ENCODE measurements at places on chromosomes 6 and 20.

- DNase-seq = no peak
These were observed 110.1 kb downstream of the GRM4 start for GRCh38 chr6:34035704-34036356.

DNA sequence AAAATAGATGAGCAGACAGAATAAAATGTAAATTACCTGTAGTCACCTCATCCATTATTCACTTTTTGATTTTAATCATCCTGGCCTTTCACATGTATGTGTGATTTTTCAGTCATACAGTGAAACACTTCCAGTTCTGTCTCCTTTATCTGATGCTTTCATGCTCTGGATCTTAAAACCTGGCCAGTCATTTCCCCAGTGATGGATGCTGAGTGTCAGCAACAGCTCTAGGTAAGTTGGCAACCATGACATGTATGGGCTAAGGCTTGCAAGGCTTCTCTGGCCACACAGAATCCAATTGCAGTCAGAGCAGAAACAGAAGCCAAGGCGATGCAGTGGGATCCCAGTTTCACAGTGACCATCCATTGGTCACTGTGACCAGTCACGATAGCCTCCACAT lies 35.8 kb downstream of the FBXO9 start:
- no peak for DNase-seq

GRCh38 chr6:70314296-70314695 lies 11.4 kb upstream of the COL9A1 start:
- no peak for DNase-seq

DNA sequence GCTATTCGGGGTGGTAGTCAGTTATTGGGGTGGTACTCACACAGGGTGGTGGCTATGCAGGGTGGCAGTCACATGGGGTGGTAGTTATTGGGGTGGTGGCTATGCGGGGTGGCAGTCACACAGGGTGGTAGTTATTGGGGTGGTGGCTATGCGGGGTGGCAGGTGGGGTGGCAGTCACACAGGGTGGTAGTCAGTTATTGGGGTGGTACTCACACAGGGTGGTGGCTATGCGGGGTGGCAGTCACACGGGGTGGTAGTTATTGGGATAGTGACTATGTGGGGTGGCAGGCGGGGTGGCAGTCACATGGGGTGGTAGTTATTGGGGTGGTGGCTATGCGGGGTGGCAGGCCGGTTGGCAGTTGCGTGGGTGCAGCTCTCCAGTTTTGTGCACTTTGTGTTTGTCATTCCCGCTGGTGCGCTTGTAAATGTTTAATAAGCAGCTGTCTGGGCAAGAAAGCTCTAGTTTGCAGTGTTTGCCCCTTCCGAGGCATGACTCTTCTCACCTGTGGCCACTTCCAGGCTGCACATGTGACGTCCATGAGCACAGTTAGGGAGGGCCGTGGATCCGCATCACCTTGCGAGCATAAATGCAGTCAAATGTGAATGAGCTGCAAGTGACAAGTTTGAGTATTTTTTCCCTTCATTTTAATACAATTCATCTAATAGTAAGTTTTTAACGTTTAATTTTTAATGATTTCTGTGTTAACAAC lies 219.0 kb upstream of the CST7 start:
- DNase-seq = no peak

DNA sequence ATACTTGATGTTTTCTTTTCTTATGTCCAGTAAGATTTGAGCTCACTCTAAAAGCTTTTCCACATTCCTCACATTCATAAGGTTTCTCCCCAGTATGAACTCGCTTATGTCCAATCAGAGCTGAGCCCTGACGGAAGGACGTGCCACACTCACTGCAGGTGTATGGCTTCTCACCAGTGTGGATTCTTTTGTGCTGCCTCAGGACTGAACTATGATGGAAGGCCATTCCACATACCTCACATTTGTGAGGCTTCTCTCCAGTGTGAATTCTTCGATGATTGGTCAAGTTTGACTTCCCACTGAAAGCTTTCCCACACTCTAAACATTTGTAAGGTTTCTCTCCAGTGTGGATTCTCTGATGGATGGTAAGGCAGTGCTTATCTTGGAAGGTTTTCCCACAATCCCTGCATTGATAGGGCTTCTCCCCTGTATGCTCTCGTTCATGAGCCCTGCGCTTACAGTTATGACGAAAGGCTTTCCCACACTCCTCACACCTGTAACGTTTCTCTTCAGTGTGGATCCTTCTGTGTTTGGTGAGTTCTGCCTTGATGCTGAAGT lies 9.9 kb downstream of the ZNF311 start:
- no peak for DNase-seq

DNA sequence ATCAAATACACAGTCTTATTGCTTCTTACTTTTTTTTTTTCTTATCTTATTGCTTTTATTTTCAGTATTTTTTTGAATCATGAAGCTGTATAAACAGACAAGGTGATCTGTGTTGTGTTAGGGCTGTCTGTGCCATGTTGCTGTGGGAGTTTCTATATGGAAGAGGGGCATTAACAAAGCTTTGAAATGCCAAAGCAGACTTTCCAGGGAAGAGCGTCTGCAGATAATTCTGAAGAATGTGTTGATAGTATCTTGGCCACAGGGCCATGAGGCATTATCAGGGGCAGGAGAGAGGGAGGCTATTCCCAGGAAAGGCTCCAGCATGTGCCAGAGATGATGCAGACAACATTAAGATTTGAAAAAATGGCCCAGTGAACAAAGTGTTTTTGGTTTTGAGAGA lies 354.5 kb downstream of the UTRN start:
- DNase-seq = no peak

GRCh38 chr20:14193443-14193842 lies 144.0 kb downstream of the FLRT3 start:
- DNase-seq = no peak

GRCh38 chr20:48024539-48024938 lies 239.3 kb upstream of the SULF2 start:
- DNase-seq = no peak

DNA sequence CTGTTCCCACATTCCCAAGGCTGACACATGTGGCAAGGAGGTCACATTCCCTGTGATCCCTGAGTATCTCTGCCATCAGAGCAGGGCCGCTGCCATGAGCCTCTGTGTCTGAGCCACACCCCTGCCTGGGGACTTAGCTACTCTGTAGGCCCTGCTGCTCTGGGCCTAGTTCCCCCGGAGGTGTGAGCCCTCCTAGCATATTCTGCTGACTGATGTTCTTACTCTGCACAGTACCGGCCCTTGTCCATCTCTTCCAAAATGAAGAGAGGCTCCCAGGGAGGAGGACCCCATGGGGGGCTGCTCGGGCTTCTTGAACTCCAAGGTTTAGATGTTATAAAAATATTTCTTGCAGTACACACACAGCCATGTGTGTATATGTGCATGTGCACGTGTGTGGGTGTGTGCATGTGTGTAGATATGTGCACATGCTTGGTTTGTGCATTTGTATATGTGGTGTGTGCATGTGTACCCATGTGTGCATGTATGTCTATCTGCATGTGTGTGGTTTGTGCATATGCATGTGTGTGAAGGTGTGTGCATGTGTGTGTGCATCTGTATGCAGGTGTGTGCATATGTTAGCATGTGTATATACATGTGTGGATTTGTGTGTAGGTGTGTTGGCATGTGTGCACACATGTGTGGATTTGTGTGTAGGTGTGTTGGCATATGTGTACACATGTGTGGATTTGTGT lies 101.2 kb downstream of the ERMARD start:
- DNase-seq = no peak

- no peak for DNase-seq
These were observed 465.0 kb upstream of the GJE1 start for GRCh38 chr6:141667580-141668309.

- no peak for DNase-seq
These were observed 298.8 kb upstream of the FERMT1 start for GRCh38 chr20:6421321-6422248.

DNA sequence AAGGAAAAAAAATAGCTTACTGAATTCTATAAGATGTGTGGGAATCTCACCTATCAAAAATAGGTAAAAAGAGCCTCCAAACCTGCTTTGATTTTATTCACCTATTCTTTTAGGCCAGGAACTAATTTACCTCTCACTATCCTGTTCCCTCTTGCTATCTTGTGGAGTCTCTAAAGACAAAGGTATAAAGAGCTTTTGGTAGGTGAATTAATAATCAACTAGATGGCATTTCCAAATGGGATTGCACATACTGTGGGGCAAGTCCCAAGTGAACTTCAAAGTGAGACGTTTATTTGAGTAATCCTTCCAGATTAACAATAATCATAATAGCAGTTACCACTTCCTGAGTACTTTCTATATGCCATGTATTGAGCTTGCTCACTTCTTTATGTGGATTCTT lies 2.8 kb downstream of the FAM8A1 start:
- DNase-seq = no peak

GRCh38 chr6:107590378-107590777 lies 100.5 kb downstream of the SOBP start:
- no peak for DNase-seq

DNA sequence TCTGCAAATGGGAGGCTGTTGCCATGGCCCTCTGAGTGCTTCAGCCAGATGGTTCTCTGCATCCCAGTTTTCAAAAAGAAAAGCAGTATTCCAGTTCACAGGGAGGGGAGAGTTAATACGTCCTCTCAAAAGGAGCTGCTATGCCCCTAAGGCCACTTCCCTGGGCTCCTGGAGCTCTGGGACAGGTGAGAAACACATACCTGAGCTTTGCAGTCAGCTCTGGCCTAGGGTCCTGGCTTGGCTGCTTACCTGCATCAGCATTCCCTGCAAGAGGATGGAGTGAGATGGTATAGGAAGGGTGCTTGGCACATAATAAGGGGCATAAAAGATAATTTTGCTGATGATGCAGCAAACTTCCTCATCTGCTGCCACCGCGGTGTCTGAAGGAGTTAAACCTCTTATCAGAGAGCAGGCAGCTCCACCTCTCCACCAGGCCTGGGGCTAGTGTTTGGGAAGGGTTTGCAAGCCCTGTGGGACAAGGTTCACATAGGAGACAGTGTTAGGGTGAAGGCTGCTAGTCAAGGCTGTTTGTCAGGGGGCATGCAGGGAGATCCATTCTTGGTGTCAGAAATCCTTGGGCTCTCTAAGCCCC lies 62.7 kb downstream of the SLC24A3 start:
- DNase-seq = no peak

DNA sequence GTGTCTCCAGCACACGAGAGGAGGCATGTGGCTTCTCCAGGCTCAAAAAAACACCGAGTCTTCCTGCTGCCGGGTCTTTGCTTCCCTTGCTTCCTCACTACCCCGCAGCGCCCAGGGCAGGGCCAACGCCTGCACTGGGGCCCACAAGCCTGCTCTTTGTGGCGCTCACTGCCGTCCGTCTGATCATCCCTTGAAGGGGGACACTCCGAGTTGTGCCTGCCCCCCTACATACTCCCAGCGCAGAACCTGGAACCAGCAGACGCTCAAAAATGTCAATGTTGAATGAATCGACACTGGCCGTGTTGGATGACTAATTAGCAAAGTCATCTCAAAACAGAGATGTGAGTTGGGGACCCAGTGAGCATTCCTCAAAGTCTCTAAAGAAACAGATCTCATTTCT lies 8.1 kb upstream of the ARFGAP1 start:
- DNase-seq = no peak

GRCh38 chr6:131387562-131388447 lies 185.2 kb upstream of the ARG1 start:
- DNase-seq = no peak

GRCh38 chr6:144816936-144817335 lies 531.8 kb downstream of the UTRN start:
- DNase-seq = no peak

DNA sequence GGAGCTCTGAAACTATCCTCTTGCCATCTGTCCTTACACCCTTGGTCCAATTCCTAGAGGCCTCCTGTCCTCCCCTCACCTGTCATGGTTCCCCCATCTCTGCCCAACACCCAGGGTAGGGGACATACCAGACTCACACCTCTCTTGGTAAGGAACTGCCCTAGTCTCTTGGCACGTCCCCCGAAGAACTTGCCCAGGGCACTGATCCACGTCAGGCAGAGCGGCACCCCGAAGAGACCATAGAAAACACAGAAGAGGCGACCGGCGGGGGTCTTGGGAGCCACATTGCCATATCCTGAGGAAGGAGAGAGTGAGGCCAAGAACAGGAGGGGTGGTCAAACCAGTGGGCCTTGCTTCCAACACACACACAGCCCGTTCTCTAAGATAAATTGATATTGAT lies 34.8 kb downstream of the KCNK5 start:
- no peak for DNase-seq

DNA sequence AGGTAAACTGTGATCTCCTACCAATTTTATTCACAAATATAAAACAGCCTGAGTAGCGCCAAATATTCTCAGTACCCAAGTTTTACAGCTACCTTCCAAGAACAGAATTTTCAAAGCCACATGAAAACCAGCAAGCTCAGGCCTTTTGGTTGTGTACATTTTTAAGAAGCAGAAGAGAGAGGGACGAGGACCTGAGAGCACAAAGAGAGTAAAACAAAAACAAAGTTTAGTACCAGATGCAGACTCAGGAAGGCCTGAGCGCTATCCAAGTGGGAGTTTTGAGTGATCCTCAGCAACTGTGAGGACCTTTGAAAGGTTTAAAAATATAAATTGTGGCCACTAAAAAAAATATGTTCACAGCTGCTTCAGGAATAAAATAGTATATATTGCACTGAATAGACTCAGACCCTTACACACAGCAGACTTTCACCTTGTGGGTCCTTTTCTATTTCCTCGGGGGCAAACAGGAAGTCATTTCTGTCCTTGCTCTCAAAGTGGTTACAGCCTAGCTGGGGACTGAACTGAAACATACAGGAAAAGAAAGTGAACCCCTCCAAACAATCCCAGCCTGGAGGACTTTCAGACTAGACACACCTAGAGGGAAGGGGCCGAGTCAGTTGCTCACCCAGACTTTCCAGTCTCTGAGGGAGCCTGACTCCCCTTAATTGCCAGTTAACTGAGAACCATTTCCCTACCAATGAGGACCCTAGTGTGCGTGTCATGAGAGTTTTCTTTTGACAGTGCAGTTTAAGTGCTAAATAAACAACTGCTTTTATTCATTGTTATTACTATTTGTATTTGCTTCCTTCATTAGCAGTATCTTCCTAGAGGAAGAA lies 48.5 kb upstream of the NT5E start:
- no peak for DNase-seq

GRCh38 chr20:31560746-31561598 lies 44.1 kb upstream of the ID1 start:
- no peak for DNase-seq

DNA sequence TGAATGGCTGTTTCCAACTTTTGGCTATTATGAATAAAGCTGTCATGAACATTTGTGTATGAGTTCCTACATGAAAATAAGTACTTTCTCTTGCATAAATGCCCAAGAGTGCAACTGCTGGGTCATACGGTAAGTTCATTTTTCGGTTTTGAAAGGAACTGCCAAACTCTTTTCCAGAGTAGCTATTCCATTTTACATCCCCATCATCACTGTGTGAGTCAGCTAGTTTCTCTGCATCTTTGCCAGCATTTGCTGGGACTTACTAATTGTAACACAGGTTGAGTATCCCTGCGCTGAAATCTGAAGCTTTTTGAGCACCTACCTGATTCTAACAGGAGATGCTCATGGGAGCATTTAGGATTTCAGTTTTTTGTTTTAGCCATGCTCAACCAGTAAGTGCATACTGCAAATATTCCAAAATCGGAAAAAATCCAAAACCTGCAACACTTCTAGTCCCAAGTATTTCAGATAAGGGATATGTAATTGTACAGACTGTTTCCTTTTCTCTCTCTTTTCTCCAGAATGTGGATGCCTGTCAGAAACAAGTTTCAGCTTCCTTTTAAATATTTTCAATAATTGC lies 118.4 kb downstream of the DTNBP1 start:
- DNase-seq = no peak

GRCh38 chr20:24423390-24424313 lies 45.8 kb upstream of the SYNDIG1 start:
- DNase-seq = no peak

Measured in stimulated activated CD8-positive, alpha-beta memory T cell treated with anti-CD3 and anti-CD28 coated beads, Interleukin-15, amount 100 ng/mL, for 4 hours (primary cell).